NCI-H187 treated with DMSO at 0.1 percent for 48 hours (cell line): ENCODE measurements at places on chromosomes 4 and X.

- no peak for DNase-seq
Observed at GRCh38 chr4:147846318-147847155, 114.6 kb downstream of the ARHGAP10 start.

GRCh38 chr4:184968784-184969201, 49.5 kb upstream of the HELT start:
- DNase-seq: no peak

DNA sequence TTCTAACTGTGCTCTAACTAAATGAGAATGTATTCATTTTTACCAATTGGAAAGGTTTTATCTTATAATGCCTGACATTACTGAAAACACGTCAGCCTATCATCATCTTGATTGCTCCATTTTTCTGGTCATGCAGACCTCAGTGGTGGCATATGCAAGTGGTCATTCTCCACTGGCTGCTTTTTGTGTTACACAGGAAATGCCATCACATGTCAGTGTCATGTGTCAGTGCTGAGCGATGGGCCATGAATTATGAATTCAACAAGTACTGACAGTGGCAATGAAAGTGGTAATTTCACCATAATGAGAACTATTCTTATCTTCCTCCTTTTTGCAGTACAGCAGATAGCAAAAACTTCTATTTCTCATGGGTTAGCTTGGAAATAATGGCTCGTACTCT, 190.5 kb downstream of the PACRGL start:
- DNase-seq: no peak

DNA sequence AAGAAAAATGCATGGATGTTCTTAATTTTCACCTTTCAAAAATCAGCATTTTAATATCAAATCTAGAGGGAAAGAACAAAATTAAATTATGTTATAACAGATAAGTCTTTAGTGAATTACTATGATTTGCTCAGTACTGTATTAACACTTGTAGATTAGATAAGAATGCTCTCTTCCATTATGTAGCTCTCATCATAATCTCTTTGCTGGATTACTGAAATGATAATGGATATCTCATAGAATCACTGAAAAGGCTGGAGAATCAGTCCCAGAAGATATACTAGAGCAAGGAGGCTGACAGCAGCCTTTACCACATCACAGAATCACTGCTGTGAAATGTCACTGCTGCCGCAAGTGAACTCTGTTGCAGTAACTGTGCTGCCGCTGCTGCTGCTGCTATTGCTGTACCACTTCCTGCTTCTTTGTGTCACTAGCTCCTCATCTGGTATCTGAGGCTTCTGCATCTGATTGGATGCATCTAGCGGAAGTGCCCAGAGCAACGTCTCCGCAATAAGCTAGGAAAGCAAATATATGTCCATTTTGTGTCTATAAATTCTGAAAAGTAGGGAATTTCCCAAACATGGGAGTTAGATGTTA, 738.2 kb downstream of the ADGRL3 start:
- DNase-seq: no peak

DNA sequence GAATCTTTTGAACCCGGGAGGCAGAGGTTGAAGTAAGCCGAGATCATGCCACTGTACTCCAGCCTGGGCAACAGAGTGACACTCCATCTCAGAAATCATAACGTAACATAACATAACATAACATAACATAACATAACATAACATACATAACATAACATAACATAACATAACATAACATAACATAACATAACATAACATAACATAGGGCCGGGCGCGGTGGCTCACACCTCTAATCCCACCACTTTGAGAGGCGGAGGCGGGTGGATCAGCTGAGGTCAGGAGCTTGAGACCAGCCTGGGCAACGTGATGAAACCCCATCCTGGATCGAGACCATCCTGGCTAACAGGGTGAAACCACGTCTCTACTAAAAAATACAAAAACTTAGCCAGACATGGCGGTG, 76.7 kb downstream of the NOCT start:
- no peak for DNase-seq

GRCh38 chrX:103250977-103251376, 4.0 kb downstream of the TCEAL8 start:
- DNase-seq: no peak

DNA sequence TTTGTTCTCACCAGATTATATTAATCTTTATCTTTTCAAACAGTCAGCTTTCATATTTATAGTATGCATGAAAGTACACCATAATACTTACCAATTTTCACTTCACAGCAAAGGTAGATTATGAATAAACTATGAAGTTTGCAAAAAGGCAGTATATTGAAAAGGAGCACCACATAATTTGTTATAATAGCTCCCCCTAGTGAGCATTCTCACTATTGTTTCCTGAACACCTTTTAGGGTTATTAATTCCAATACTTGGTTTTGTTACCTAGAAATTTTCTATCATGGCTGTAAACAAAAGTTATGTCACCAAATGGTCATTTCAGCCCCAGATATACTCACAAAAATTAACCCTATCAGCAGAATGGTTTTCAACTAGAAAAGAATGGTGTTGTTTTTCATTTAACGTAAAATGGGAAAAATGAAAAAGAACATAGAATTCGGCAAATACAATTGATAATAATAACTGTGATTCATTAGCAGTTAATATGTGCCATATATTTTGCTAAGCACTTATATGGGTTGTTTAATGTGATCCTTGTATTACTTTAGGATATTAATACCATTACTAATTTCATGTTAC, 30.2 kb upstream of the NKX6-1 start:
- DNase-seq: no peak
